ENCODE measurements at places on chromosomes 16 and 17.

- DNase-seq: peak; percentile 23
Measured at GRCh38 chr17:40498281-40499084, 2.9 kb downstream of the TNS4 start.

GRCh38 chr17:78176548-78177025 lies 8.2 kb downstream of the SYNGR2 start:
- DNase-seq: peak; percentile 37

DNA sequence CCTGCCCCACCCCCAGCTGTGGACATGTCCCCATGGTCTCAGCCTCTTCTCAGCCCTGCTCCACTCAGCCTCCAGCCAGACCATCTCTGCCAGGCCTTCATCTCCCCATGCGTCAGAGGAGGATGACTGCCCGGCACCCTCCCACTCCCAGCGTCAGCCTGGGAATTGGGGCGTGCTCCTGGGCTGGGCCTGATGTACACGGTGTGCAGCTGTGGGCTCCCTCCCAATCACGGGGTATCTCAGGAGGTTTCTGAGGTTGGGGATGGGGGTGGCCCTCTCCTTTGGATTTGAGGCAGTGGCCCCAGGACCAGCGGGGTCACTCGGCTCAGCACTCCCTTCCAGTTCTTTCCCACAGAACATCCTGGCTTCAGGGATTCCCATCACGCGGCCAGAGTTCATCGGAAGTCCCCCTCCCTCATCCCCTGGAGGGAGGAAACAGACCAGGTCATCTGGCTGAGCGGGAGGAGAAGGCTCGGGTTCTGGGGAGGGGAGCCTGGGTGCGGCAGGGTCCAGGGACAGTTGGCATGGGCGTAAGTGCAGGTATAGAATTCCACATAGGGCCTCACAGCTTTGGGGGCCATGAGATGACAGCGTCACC lies 36.9 kb downstream of the SOCS3 start:
- no peak for DNase-seq

DNA sequence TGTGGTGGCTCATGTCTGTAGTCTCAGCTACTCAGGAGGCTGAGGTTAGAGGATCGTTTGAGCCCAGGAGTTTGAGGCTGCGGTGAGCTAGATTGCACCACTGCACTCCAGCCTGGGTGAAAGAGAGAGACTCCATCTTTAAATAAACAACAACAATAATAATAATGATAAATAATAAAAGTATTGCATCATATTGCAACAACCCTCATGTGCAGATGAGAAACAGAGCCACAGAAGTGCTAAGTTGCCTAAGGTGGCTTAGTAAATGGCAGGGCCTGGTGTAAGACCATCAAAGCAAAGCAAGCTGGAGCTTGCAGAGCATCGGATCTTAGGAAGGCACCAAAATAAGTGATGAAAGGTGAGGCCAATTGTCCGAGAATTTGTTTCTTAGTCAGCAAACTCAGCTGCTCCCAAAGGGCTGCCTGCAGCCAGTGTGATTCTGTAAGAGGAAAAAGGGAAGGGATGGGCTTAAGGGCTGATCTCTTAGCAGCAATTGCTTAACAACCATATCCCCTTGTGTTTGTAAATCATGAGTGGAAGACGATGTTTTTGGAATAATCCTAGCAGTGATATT lies 45.3 kb upstream of the HS3ST3A1 start:
- DNase-seq: peak; percentile 19

GRCh38 chr17:8451933-8452614 lies 16.4 kb downstream of the NDEL1 start:
- DNase-seq: no peak

DNA sequence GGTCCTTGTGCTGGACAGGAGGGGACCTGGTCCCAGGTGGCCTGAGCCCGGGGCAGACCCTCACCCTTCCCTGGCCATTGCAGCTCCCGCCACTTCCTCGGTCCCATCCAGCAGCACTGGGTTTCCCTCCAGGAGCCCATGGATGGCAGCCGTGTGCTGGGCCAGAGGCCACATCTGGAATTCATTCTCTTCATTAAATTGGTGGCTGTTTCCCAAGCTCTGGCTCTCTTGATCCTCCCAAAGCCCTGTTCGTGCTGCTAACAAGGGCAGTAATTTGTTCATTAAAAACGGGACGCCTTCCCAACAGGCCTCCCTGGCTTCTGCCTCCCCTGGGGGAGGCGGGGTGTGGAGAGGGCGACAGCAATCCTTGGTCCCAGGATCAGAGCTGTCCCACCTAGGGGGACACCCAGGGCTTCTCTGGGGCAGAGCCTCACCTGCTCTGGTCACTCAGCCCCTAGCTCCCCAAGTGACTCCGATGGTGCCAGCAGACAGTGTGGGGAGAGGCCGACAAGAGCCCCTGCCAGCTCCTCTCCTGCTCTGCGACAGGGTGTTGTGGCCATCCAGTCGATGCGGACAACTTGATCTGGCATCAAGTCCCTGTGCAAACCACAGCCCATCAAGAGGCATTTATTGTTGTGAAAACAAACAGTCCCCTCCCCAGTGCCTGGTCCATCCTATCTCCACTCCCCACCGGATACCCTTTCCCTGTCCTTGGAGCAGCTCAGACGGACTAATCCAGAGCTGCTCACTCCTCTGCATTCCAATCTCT lies 44.0 kb downstream of the SDK2 start:
- DNase-seq: no peak

GRCh38 chr16:50718061-50718760 lies 23.7 kb upstream of the CYLD start:
- DNase-seq: peak; percentile 65

GRCh38 chr17:52790359-52790955 lies 631.9 kb upstream of the CA10 start:
- no peak for DNase-seq

Measured in fibroblast of skin of right biceps (primary cell).